ENCODE measurements at places on chromosomes 3 and 15.

- ATAC-seq = no peak
Measured at GRCh38 chr3:128486681-128487537, 6.1 kb downstream of the GATA2 start.

DNA sequence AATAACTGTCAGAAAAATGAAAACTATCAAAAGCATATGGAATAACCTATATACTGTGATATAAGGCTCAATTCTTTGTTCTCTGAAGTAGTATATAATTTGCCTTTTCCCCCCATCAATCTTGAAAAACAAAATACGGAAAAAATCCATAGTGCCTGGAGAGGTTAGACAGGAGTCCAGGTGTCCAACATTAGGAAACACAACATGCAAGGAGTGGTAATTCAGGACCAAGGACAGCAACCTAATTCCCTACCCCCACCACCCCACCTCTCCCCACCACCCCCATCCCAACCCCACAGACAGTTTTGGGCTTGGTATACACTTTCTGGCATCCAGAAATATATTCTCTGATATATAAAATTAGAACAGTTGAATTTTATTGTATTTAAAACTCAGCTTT, 55.1 kb upstream of the SLC25A26 start:
- no peak for ATAC-seq

- no peak for ATAC-seq
Measured at GRCh38 chr3:186922790-186923189, 7.5 kb upstream of the ST6GAL1 start.

DNA sequence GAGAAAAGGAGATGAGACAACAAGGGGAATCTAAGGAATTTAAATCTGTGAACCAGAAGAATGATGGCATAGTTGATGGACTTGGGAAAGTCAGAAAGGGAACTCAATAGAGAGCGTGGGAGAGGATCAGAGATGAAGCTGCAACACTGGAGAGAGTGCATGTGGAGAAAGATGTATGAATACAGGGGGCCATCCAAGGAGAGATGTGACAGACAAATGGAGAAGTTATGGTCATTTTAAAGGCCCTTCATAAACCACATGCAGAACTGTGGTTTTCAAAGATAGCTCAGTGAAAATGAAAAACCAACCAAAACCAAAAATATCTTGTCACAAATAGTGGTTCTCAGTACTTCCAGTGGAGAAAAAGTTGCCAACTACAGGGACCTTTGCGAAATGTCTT, 265.2 kb downstream of the SUCLG2 start:
- ATAC-seq = peak; percentile 86

GRCh38 chr15:38624244-38625205, 59.9 kb upstream of the RASGRP1 start:
- no peak for ATAC-seq

GRCh38 chr3:71069797-71070196, 513.7 kb downstream of the FOXP1 start:
- ATAC-seq = peak; percentile 66

DNA sequence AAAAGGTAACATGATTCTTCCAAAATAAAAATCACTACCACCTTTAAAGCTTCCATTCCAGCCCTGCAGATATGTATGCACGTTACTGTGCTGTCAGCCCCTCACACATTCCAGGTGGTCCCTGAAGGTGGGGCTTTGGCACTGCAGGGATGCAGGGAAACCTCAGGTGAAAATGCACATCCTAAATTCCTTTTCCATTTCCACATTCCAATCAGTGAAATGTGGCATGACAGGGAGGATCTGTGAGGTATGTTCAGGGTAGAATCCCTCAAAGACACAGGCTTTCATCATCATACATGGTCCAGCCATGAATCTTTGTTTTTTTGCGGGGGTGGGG, 45.3 kb downstream of the CCR4 start:
- no peak for ATAC-seq

GRCh38 chr15:85458764-85459163, 78.4 kb downstream of the AKAP13 start:
- no peak for ATAC-seq

- no peak for ATAC-seq
Measured at GRCh38 chr15:91281947-91282346, 181.9 kb downstream of the SV2B start.

DNA sequence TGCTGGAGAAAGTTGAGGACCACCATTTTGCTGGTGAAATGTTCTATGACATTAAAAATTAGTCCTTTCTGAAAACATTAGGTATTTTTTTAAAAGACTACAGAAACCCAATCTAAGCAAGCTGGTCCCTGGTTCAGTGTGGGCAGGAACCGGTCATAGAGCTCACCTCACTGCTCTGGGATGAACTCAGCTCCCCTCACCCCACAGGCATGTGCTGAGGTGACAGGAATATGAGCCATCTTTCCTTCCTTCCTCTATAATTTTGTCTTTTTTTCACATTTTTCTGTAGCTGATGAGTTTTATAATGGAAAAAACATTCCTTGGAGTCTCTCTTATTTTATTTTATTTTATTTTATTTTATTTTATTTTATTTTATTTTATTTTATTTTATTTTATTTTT, 8.2 kb upstream of the LRRC15 start:
- no peak for ATAC-seq

GRCh38 chr3:14549256-14549919, 9.2 kb upstream of the GRIP2 start:
- ATAC-seq = no peak

- peak; percentile 65 for ATAC-seq
Measured at GRCh38 chr3:48826451-48826850, 21.2 kb downstream of the PRKAR2A start.

DNA sequence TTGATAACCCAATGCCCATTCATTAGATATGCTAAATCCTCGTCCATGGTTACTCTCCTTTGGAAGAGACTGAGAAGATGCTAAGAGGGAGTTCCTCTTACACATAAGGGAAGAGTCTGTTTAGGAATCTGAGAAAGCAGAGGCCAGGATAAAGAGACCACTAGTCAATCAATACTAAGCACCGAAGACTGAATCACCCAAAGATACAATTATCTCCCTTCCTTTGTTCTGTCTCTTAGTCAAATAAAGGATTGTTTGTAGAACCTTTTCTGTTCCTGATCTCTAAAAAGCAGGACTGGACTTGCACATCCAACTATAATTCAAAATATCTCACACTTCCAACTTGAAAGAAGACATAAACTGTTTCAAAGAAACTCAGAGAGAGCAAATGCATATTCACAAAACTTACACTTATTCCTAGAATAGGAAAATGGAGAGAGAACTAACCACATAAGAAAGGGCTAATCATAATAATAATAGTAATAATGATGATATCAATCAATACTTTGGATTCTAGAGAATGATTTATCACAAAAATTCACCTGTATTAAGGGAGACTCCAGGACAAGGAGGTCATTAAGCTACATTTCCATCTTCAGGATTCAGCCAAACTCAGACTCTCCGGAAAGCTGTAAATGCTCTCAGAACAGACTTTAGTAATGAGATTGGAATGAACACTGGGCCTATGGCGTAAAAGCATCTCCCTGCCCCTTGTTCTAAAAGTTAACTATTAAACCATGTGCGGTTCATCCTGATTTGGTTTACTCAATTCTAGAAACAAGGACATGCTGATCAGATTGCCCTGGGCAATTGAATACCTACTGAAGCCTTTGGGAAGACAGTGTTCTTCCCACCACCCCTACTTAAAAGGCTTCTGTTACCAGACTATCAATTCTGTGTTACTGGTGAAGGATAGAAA, 401.5 kb downstream of the ZBTB20 start:
- no peak for ATAC-seq

GRCh38 chr3:102909904-102910303, 475.1 kb downstream of the ZPLD1 start:
- no peak for ATAC-seq

GRCh38 chr3:123026565-123027291, 835 bp downstream of the SEMA5B start:
- ATAC-seq = peak; percentile 7

DNA sequence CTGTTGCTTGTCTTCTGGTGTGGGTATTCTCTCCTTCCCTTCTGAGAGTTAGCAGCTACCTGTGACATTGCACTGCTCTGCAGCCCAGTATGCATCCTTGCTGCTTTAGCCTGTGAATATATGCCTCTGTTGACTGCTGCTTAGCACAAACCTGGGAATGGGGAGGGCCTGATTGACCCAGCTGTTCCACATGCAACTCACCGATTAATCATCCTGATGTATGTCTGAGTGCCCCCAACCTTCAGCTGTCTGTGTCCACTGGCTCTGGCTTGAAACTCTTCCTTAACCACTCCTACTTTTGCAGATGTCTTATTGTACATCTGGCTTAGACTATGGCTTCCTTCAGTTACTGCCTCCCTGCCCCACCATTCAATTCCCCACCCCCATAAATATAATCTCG, 119.1 kb downstream of the RASA2 start:
- ATAC-seq = no peak

GRCh38 chr3:15750143-15750542, 47.6 kb downstream of the ANKRD28 start:
- no peak for ATAC-seq

DNA sequence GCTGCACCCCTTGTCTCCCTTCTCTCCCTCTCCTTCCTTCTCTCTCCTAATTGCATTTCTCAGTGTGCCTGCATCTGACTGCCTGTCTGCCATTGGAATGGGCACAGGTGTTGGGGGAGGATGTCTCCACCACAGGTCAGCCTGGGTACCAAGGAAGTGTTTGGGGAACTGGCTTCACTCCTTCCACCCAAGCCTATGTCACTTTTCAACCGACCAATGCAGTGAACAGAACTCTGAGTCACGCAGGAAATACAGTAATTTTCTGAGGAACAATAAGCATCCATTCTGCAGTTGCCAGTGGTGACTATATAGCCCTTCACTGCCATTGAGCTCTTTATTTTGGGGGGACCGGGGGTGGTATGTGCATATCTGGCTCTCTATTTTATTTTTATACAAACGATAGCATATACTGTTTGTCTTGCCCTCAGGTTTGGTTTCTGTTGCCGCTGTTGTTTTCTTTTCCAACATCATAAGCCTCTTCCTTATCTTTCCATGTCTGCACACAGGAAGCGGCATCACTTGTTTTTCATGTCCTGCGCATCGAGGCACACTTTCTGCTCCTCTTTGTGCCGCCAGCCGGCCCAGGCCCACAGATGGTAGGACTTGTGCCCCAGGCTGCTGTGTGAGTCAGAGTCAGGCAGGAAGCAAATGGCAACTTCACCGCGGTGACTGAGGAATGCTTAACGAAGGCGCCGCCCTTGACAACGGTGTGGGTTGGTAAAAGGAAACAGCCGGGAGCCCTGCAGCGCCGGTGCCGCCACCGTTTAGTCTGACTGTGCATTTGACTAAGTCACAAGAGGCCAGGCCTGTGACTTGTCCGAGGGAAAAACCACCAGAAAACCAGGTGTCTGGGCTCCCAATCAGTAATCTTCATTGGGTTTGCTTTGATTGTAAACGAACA, 21.1 kb upstream of the CDCP1 start:
- peak; percentile 79 for ATAC-seq

GRCh38 chr3:140430494-140430893, 247.4 kb upstream of the TRIM42 start:
- ATAC-seq = no peak

DNA sequence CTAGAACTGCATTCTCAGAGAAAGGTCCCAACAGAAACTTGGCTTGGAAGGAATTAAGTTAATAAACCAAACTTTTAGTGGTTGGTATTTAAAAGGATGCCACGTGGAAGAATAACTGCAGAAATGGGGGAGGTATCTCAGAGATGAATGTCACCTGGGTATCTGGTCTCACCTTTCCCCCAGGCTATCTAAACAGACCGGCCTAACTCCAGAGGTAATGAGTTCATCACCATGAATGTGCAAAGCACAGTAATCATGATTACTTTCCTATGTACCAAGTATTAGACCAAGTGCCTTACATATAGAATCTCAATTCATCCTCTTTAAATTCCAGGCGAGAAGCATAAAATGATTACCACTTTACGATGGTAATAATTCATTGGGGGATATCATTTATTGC, 80.8 kb downstream of the FBN1 start:
- ATAC-seq = no peak

DNA sequence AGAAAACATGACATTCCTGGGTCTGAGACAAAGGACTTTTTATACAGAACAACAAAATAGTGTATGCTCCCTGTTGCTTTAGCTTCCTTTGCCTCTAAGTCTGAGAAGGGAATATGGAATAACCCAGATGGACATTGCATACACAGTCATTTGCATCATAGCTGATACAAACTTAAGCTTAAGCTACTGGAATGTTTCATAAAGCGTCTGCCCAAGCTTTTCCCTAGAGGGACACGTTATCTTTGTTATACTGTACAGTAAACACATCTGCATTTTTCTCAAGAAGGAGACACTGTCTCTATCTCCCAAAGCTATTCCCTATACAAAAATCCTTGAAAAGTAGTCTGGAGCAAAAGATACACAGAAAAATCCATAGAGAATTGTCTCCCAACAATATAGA, 775.0 kb downstream of the DIPK2A start:
- ATAC-seq = no peak

DNA sequence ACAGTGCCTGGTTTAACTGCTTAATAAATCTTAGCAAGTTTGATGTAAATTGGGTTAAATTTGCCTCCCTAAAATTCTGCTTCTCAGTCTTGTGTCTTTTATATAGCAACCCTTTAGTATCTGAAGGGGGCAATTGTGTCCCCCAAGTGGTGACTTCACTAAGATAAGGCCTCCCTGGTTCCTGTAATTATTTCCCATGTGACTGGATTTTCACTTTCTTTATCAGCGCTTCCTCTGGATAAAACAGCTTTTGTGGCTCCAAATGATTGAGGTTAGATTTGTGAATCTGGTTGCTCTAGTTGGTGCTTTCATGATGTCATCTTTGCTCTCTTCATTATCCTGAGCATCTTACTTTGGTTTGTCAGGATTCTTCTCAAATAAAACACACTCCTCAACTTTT, 334.3 kb upstream of the CTDSPL start:
- ATAC-seq = no peak

DNA sequence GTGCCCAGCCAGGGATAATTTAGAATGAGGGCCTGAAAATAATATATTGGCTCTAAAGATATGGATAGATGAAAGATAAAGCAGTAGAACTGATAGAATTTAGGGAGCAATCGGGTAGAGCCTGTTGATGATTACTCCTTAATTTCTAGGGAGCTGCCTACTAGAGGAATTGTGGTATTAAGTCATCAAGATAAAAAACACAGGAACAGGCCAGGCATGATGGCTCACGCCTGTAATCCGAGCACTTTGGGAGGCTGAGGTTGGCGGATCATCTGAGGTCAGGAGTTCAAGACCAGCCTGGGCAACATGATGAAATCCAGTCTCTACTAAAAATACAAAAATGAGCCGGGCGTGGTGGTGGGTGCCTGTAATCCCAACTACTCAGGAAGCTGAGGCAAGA, 130.4 kb downstream of the PCCB start:
- ATAC-seq = no peak

GRCh38 chr15:57316451-57316850, 59.9 kb upstream of the CGNL1 start:
- no peak for ATAC-seq

- ATAC-seq = no peak
Measured at GRCh38 chr15:49923671-49924070, 195.4 kb downstream of the ATP8B4 start.

DNA sequence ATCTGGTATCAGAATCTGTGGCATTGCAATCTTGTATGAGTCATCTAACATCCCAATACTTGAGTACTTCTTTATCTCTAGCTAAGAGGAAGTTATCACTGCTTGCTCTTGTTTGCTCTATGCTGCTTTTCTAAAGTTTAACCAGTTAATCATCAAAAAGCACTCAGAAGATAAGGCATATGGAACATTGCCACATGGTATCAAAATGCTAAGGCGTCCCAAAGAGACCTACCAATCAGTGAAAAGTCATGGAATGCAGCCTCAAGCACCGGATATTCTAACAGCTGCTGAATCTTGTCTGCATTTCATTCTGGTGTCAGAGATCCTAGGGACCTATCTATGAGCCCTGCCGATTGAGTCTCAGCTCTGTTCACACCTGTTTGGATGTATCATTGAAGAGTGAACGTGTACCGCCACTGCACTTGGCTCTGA, 192.8 kb downstream of the ARPP21 start:
- ATAC-seq = no peak
